ENCODE measurements at places on chromosomes 16 and 17.

GRCh38 chr16:72066747-72067146 is 3.7 kb downstream of the HPR start:
- no peak for DNase-seq

GRCh38 chr17:80621335-80621996 is 76.8 kb downstream of the RPTOR start:
- DNase-seq: no peak

DNA sequence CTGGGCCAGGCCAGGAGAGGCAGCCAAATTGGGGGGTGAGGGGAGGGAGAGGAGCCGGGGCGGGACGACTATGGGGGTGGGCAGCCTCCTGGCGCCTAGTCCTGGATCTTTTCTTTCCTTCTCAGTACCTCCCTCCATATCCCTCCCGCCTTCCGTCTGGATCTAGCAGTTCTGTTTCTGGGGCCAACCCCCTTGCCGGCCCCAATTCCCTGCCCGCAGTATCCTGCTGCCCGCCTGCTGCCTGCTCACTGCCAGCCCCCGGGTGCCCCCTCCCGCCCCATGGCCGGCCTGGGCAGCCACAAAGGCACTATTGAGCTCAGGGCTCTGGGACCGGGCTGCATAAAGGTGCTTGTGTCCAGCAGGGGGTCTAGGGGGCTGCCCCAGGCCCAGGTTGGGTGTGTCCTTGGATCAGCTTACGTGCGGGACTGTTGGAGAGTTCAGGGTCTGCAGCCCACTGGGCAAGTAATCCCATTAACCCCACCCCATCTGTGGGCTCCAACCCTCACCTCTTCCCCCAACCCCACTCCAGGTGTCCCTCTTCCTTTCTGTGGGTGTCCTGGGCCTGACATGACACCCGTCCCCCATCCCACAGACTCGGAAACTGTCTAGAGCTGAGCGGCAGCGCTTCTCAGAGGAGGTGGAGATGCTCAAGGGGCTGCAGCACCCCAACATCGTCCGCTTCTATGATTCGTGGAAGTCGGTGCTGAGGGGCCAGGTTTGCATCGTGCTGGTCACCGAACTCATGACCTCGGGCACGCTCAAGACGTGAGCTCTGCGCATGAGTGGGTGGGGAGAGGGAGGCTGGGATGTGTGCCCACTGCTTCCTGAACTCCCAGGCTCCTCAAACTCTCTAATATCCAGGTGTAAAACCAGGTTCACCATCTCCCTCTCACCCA is 2.0 kb downstream of the WNK4 start:
- DNase-seq: no peak

GRCh38 chr16:799948-800833 is at the start of gene GNG13:
Gene GNG13 (minus strand): TSS chr16:800734. CDS start chr16:799077, 1,657 bp downstream.
- DNase-seq: no peak

GRCh38 chr17:2904135-2904534 is 107.9 kb downstream of the RAP1GAP2 start:
- DNase-seq: no peak

DNA sequence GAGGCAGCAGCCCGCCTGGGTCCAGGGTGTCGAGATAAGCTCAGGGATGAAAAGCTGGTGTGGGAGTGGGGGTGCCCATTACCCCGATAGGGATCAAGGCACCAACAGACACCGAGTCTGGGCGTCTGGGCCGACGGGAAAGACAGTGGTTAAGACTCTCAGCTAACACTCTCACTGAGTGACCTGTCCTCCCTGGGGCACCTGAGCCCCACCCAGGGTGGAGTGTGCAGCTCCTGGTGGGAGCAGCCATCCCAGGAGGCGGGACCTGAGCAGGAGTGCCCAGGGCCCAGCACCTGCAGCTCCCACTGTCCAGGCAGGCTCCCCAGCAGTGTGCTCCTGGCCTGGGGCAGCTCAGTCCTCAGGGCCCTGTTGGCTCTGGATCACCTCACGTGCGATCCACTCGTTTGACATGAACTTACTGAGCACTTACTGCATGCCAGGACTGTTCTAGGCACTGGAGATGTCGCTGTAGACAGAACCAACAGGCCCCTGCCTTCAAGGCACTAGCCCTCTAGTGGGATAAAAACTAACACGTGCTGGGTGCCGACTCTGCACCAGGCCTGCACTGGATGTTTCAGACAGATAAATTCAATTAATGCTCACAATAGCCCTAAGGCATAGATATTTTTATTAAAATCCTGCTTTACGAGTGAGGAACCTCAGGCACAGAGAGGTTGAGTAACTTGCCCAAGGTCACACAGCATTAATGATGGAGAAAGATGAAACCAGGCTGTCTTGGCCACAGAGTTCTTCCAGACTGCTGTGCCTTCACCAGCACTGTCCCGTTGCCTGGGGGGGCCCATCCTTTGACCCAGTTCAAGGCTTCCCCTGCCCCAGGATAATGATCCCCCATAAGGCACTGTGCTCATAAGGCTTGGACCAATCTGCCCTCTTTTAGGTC is 1.9 kb downstream of the EVPLL start:
- no peak for DNase-seq

DNA sequence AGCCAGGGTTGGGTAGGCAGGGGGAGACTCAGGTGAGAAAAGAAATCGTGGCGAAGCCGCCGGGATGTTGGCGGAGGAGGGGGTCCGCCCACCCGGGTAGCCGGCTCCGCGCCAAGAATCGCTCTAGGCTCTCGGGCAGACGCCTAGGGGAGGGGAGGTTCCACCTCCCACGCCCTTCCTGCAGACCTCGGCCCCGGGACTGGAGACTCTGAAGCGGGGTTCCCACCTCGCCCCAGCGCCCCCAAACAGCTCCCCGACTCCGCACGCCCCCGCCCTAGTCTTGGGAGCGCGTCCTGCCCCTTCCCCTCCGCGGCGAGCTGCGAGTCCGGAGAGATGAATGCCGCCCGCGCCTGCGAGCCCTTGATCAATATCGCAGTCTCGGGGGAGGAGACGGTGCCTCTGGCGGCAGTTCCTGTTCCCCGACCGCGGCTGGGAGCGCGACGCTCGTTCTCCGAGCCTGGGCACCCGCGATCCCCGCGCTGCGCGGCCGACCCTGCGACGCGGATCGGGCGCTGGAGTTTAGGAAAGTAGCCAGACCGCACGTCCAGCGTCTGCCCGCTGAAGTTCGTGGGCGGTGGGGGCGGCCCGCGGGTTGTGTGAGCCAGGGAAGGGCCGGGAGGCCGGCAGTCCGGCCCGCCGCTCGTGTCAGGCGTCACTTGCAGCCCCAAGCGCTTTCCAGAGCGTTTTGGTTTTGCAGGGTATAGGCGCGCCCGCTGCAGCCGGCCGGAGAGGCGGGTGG is 790 bp downstream of the CRHR1 start:
- peak; percentile 6 for DNase-seq

GRCh38 chr16:89248196-89248982 is 30.9 kb downstream of the ZNF778 start:
- no peak for DNase-seq

DNA sequence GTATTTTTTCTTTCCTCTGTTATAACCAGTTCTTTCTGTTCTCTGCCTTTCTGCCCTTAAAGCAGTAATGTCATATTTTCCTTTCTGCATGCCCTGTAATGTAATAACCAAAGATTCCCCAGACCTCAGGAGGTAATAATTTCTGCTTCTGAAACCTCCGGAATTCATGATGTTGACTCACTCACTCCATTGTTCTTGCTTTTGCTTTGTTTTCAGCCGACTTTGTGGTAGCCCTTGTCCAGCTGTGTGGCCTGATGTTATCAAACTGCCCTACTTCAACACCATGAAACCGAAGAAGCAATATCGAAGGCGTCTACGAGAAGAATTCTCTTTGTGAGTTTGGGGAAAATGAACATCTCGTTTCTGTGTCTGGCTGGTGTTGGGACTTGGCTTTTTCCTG is 55.9 kb downstream of the CDK12 start:
- no peak for DNase-seq

GRCh38 chr16:57036945-57037344 is 47.6 kb downstream of the NLRC5 start:
- no peak for DNase-seq

- no peak for DNase-seq
Observed at GRCh38 chr16:67388191-67388590, 5.1 kb downstream of the TPPP3 start.
